ENCODE measurements at places on chromosomes 12 and 14. TPM values are rescaled to one million over a fixed set of nuclear protein-coding genes. Genes with fewer than 3 reads are reported as not detected.

The LRP1-AS gene
- total RNA-seq, result not detected

The DPF3 gene
- total RNA-seq, result 40.8 TPM

The DTX1 gene
- total RNA-seq, result 0.18 TPM

The RTL1 gene
- 0.15 TPM for total RNA-seq

The C1RL gene
- 32.4 TPM for total RNA-seq

The BMAL2 gene
- total RNA-seq, result 0.98 TPM

The NT5DC3 gene
- total RNA-seq, result 0.95 TPM

The LUM gene
- total RNA-seq, result 2.5 TPM

The FAM181A gene
- total RNA-seq, result not detected

The C12orf50 gene
- total RNA-seq, result not detected
